Kasumi-1 (cell line): ENCODE measurements at places on chromosomes 3 and 15.
A peak's percentile ranks its signal among the peaks of the same experiment; 100 is the strongest.

GRCh38 chr3:58725326-58725853 is 58.8 kb upstream of the FAM3D start:
- DNase-seq, result no peak

- peak; percentile 72 for DNase-seq
Observed at GRCh38 chr3:115692887-115693524, 69.7 kb downstream of the GAP43 start.

GRCh38 chr3:39350714-39351113 is 21.2 kb downstream of the CCR8 start:
- peak; percentile 92 for DNase-seq

- peak; percentile 21 for DNase-seq
Observed at GRCh38 chr3:177483182-177483967, 286.1 kb upstream of the TBL1XR1 start.

GRCh38 chr15:75042730-75043508 is 19.5 kb downstream of the PPCDC start:
- peak; percentile 97 for DNase-seq

- no peak for DNase-seq
Observed at GRCh38 chr3:105584003-105584790, 217.5 kb downstream of the ALCAM start.
